ENCODE measurements at places on chromosomes 13 and 19. TPM values are rescaled to one million over a fixed set of nuclear protein-coding genes. Genes with fewer than 3 reads are reported as not detected.

CNFN gene
- total RNA-seq: 0.32 TPM

ZNF816 gene
- total RNA-seq: 11.7 TPM

CLC gene
- not detected for total RNA-seq

SELENOV gene
- not detected for total RNA-seq

CDC16 gene
- 62.6 TPM for total RNA-seq

LRRC25 gene
- total RNA-seq: not detected
